Liver (tissue), 10 donors: ENCODE measurements at places on chromosomes 5 and 9.

DNA sequence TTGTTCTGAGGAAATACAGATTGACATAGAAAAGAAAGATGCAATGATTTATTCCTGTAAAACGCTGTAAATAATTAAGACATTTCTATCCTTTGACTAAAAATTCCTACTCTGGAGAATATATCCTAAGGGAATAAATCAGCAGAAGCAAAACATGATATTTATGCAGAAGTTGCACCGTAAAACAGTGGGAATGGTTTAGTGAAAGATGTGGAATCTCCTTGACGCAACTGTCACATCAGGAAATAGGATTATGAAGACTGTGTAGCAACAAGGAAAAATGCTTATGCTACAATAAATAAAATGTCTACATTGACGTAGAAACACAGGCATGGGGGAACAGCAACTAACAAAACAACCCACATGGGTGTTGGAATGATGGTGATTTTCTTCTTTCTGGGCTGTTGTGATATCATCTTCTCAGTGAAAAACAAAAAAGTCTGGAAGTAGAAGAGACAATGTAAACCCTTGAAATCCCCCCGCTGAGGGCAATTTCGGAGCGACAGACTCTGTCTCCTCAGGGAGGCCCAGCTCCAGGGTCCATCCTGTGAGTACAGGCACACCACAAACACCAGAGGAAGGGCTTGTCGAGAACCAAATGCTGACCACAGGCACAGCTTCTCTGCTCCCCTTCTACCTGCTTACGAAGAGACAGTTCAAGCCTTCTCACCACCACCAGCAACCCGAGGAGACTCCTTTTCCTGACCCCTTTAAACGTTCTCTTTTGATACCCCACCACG lies 25.2 kb downstream of the COL23A1 start:
- no peak for DNase-seq

DNA sequence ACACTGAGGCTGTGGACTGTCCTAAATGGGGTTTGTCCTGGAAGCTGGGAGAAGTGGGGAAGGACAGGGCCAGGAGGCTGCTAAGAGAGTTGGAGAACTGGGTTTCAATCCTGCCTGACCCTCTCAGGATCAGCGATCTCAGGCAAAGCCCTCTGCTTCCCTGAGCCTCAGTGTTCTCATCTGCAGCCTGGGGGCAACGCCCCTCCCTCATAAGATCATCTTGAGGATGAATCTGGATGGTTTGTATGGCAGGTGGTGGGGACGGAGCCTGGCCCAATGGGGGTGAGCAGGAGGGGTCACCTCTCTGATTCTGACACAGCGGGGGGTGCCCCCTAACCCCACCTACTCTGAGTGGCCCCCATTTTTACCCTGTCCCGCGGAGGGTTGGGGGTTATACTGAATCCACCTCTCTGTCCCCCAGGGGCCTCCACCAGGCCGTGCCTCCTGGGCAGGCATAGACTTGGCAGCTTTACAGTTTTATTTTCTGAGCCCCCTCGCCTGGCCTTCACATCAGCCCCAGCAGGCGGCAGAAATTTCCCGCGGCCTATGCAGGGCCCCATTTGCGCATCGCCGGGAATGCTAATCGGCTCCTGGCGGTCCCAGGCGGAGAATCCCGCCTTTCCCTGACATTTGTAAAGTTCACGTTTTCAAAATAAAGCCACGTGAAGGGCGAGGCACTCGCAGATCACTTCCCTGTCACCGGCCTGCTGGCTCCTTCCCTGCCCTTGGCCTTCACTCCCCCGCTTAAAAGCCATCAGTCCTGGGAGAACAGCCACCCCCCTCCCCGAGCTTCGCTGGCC lies 17.8 kb upstream of the LAMC3 start:
- DNase-seq: no peak

- DNase-seq: no peak
These were observed 189.7 kb downstream of the DAB2IP start for GRCh38 chr9:121840838-121841760.

DNA sequence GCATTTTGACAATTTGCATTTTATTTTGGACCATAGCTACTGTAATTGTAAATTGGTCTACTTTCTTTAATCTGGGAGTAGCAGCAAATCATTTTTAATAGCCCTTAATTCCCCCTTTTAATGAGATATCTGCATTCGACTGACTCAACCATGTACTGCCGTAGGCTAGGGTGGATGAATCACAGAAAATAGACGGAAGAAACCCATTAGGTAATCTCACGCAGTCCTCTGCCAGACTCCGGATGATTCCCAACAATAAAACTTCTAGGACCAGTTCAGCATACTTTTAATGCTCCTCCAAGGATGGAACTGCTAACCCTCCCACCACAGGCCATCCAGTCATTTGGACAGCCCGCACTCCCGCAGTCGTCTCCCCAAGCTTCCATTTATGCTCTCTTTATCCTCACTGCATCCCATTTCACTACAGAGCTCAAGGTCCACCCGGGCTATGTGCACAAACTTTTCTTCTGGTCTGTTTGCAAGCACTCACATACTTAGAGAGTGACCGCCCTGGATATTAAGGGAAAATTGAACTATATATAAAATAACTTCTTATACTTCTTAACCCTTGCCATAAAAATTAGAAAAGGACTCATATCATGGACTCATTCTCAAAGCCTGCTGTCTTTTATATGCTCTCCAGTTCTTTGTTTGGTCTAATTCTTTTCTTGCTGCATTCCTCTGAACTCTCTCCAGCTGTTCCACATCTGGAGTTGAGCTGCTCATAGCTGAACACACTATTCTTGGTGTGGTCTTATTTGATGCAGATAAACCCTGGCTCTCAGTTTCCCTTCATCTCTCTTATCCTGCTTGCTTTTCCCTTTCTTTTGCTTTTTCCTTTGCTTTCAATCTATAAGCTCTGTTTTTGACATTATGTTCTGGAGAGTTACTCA lies 326.6 kb downstream of the ARL15 start:
- no peak for DNase-seq

DNA sequence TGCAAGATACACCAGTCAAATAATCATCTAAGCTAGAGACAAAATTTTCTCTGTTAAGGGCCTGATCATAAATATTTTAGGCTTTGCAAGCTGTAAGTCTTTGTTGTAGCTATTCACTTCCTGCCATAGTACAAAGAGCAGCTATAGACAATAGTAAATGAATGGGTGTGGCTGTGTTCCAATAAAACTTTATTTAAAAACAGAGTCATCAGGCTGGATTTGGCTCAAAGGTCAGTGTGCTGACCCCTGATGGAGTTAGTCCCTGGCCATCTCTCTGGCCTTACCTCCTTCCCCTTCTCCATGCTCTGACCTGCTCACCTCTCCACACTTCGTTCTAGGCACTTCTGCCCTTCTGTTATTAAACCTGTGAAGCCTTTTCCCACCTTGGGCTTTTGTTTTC lies 86.0 kb downstream of the DRD1 start:
- DNase-seq: no peak

DNA sequence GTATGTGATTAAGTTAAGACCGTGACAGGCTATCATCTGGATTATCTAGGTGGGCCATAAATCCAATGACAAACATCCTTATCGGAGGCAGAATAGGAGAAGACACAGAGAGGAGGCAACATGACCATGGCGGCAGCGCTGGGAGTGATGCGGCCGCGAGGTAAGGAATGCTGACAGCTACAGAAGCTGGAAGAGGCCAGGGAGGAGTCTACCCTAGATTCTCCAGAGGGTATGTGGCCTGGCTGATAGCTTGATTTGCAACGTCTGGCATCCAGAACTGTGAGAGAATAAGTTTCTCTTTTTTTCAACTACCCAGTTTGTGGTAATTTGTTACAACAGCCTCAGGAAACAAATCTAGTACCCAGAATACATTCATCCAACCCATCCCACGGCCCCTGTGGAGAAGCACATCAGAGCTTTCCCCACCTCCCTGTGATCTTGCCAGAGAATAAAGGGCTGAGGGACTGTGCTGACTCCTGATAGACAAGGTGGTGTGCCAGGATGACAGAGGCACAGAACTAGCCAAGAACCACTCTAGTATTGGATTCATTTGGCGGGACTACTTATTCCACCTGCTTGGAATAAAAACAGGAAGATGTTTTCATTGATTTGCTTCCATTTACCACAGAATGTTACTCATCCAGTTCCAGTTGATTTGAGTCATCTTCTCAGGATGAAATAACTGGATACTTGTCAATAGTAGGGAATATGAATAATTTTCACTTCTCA lies 187.4 kb downstream of the MAN2A1 start:
- DNase-seq: no peak
